ENCODE measurements at places on chromosomes 4 and X.

- DNase-seq = no peak
Measured at GRCh38 chr4:165612936-165613335, 234.1 kb downstream of the CPE start.

DNA sequence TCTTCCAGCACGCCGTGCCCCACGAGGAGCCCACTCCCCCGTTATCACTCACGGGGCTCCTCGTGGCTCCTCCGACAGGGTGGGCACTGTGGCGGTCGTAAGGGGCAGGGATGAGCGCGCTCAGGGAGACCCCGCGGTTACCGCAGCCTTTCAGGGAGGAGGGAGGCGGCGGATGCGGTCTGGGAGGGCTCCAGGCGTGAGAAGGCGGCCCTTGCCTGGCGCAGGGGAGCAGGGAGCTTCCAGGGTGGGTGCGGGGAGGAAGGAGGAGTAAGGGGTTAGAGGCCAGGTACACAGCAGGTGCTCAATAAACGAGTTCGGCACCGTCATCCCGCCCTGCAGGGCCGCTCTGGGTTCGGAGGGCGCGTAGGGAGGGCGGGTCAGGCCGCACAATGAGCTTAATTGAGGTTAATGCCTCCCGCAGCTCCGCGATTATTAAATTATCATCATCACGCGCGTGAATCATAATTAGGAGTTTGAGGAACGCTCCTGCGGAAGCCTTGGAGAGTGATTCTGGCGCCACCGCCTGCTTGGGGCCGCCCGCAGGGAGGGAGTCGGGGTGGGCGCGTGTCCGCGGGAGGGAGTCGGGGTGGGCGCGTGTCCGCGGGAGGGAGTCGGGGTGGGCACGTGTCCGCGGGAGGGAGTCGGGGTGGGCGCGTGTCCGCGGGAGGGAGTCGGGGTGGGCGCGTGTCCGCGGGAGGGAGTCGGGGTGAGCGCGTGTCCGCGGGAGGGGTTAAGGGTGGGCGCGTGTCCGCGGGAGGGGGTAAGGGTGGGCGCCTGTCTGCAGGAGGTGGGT lies 7.6 kb upstream of the NKX1-1 start:
- DNase-seq = no peak

GRCh38 chr4:6507345-6507744 lies 34.9 kb upstream of the PPP2R2C start:
- no peak for DNase-seq

- DNase-seq = no peak
Measured at GRCh38 chr4:71243091-71243833, 95.6 kb upstream of the SLC4A4 start.

DNA sequence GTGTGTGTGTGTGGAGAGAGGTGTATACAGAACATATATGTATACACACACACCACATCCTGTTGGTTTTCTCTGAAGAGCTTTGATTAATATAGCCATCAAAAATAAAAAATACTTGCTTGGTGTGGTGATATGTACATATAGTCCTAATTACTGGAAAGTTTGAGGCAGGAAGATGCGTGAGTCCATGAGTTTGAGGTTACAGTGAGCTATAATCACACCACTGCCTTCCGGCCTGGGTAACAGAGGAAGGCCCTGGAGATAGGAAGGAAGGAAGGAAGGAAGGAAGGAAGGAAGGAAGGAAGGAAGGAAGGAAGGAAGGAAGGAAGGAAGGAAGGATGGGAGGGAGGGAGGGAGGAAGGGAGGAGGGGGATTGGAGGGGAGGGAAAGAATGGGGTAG lies 360.4 kb upstream of the CPEB2 start:
- no peak for DNase-seq

DNA sequence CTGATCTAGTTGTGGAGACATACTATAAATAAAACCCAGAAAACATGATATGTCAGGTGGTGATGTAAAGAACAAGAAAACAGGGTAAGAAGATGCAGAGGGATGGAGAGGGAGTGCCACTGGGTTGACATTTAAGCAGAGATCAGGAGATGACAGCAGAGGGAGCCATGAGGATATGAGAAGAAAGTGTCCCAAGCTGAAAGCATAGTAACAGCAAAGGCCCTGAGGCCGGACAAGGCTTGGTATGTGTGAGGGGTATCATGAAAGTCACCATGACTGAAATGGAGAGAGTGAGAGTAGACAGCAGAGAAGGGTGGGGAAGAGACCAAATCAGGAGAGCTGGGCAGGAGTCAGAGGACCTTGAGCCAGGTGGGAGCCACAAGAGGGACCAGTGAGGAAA lies 3.4 kb downstream of the GPKOW start:
- DNase-seq = no peak

- no peak for DNase-seq
Measured at GRCh38 chr4:21768349-21769310, 179.9 kb downstream of the KCNIP4 start.

DNA sequence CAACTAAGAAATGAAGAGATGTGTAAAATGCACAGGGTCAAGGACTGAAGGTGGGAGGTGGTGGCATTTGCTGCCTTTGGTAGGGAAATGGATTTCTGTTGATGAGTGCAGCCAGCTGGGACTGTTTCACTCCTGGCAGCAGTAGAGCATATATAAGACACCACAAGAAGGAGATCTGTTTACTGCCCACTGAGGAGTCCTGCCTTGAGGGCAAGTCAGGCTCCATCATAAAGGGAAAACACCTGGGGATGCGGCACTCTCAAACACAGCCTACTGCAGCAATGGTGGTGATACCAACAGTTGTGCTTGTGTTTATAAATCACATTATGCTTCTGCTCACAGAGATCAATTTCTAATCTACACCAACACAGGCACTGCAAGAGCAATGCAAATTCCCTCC lies 222.1 kb downstream of the TACR3 start:
- no peak for DNase-seq

- peak; percentile 5 for DNase-seq
Measured at GRCh38 chr4:5710961-5711478, at the start of gene EVC. Gene EVC (plus strand): TSS chr4:5711201. CDS start chr4:5711381, 180 bp downstream.

DNA sequence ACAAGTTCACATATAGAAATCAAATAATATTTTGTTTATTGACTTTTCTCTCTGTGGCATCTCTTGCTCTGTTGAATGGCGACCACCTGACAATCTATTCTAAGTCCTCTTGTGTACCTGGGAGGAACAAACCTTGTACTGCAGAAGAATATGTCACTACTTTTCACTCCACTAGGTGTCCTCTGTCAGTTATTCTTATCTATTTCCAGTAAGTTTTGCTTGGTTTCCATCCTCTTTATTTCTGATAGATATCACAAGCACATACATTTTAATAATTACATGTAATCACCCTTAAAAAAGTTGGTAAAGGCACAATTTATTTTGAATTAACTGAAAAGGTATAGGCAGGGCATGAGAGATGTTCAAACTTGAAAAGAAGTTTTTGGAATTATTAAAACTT lies 238.4 kb downstream of the SNCA start:
- no peak for DNase-seq

GRCh38 chr4:152328582-152328981 lies 207.3 kb downstream of the FBXW7 start:
- no peak for DNase-seq
